Right renal cortex interstitium (tissue), 3 donors: ENCODE measurements at places on chromosomes 3 and 15.

GRCh38 chr3:111476701-111477100 is 65.3 kb upstream of the CD96 start:
- DNase-seq: no peak

GRCh38 chr3:21390136-21390535 is 360.9 kb downstream of the ZNF385D start:
- DNase-seq: no peak

GRCh38 chr3:42510325-42510724 is 7.9 kb downstream of the VIPR1 start:
- DNase-seq: no peak

- no peak for DNase-seq
Measured at GRCh38 chr3:178353006-178353694, 183.1 kb upstream of the KCNMB2 start.

DNA sequence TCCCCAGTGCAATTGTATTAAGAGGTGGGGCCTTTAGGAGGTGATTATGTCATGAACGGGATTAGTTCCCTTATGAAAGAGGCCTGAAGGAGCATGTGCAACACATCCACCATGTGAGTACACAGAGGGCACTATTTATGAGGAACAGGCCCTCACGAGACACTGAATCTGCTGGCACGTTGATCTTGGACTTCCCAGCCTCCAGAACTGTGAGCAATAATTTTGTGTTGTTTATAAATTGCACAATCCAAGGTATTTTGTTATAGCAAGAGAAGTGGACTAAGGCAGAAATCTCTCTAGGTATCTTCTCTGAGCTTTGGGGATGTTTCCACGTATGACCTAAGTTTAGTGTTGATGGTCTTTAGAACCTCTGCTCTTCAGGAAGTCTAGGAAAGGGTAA is 149.3 kb upstream of the CBLB start:
- DNase-seq: no peak
